Anterior cingulate cortex (tissue), 58 donors: ENCODE measurements at places on chromosomes 3 and 15.

DNA sequence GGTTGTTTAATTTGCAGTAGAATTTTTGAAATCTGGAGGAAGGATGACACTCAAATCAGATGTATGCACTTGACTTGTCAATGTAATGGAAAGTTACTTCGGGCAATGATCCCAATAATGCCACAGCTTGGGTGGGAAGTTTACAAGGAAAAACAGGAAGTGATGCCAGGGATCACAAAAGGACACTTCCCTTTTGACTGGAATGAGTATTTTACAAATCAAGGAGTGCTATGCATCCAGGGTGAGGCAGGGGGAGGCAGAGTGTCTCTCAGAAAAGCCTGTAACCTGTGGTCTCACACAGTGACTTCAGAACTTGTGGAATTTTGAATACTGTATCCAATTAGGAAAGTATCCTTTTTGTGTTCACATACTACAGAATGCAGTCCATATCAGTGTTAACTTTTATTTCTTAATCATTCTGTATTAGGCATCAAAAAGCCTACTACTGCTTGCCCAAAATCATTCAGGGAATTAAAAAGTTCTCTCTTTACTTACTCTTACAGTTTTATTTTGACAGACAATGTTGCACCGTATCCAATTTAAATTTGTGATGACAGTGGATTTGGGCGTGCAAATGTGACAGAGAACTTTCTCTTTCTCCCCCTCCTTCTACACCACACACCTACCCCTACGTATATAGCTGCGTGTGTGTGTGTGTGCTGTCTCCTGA, 445.1 kb downstream of the MECOM start:
- DNase-seq = no peak

DNA sequence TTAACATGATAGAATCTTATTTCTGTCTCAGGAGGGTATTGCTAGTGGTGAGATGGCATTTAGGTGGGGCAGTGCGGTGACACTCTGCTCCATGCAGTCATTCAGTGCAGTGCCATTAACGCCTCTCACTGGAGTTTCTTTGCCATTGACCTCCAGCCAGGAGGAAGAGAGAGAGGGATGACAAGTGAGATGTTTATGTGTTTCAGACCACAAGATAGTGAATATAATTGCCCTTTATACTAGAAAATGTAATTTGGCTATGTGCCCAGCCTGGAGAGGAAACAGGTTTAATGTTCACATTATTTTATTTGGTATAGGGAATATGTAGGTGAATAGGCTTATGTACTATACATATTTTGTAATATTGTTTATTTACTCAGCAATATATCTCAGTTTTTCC, 84.5 kb downstream of the ZIC1 start:
- no peak for DNase-seq

DNA sequence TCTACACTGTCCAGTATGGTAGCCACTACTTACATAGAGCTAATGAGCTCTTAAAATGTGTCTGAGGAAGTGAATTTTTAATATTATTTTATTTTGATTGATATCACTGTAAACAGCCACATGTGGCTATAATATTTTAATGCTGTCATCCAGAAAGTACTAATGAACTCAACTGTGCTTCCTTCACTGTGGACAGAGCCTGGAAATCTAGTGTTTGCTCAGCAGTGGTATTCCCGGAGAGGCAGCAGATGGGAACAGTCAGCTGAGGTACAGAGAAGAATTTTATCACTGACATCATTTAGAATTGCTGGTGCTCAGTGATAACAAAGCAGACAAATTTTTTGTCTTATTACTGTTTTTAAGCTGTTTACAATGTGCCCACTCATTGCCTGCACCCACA, 68.7 kb upstream of the ACP3 start:
- no peak for DNase-seq

DNA sequence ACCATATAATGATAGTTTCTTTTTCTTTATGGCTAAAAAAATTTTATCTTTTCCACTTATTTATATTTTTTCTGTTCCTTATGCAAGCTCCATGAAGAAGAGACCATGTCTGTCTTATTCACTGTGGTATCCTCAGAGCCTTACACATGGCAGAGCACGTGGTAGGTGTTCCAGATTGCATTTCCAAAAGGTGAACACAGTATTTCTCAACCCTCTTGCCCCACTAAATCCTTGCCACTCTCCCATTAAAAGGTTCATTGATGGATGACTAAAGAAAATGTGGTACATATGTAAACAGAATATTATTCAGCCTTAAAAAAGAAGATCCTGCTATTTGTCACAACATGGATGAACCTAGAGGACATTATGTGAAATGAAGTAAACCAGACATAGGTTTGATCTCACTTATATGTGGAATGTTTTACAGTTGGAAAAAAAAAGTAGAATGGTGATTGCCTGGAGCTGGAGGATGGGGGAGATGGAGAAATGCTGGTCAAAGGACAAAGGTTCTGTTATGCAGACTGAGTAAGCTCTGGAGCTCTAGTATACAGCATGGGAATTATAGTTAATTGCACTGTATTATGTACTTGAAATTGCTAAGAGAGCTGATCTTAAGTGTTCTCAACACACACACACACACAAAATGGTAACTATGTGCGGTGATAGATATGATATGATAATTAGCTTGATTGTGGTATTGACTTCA, 266.7 kb downstream of the CNTN3 start:
- DNase-seq = no peak

DNA sequence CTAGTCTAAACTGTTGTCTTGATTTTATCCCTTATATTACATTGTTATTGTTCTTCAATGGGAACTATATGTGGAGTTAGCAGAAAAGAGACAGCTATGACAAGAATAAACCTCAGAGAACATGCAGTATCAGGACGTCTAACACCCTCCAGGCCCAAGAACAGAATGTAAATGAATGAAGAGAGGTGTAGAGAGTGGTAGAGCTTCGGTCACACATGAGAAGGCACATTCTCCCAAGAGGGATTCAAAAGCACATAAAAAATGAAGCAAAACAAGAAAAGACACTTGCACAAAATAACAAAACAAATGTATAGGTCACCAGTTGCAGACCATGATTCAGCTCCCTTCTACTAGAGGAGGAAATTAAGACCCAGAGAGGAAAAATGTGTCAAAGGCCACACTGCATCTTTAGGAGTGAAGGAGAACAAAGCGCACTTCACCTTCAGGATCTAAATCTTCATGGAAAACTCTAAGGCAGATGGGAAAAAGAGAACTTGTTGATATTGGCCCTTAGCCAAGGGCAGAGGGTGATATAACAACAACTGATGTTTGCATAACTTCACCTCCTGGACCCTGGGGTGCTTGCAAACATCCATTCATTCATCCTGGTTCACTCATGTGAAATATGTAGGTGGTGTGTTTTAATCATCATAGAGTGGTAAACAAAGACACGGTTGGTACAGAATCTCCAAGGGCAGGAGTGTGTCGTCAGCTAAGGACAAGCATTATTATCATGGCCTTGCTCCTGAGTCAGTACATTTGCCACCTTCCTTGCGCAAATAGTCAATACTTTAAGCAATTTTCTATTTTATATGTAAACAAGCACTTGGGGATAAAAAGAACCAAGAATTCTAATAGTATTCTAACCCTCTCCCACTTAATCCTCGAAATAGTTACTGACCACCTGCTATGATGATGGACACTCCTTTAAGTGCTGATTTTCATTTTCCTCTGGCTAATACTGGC, 8.8 kb downstream of the NEK10 start:
- DNase-seq = no peak

- no peak for DNase-seq
Measured at GRCh38 chr15:44490622-44491021, 46.3 kb upstream of the EIF3J start.

GRCh38 chr3:171797265-171797679, 13.0 kb downstream of the PLD1 start:
- DNase-seq = no peak
